ENCODE measurements at places on chromosomes 7 and 10.

- DNase-seq: no peak
These were observed 1.0 kb downstream of the LRRC17 start for GRCh38 chr7:102913826-102914225.

DNA sequence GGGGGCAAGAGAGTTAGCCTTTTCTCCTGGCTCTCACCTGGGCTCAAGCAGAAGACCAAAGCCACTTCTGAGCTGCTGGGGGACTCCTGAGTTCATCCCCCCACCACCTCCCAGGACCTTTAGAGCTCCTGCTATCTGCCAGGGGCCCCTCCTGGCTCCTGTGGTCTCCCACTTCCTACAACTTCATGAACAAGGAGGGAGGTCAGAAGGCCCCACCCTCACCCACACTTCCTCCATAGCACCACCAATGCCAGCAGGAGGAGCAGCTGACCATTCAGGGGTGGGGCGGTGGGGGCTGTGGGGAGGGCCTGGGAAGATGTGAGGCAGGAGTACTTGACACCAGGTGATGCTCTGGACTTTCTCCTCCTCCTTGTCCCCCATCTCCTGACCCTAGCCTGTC, 32.6 kb upstream of the ADCYAP1R1 start:
- no peak for DNase-seq

GRCh38 chr7:102153599-102153946, 133.1 kb upstream of the SH2B2 start:
- DNase-seq: no peak

- DNase-seq: no peak
These were observed 181.3 kb downstream of the WDR11 start for GRCh38 chr10:121032460-121032859.

- DNase-seq: no peak
These were observed 43.3 kb upstream of the MTURN start for GRCh38 chr7:30091491-30091912.

DNA sequence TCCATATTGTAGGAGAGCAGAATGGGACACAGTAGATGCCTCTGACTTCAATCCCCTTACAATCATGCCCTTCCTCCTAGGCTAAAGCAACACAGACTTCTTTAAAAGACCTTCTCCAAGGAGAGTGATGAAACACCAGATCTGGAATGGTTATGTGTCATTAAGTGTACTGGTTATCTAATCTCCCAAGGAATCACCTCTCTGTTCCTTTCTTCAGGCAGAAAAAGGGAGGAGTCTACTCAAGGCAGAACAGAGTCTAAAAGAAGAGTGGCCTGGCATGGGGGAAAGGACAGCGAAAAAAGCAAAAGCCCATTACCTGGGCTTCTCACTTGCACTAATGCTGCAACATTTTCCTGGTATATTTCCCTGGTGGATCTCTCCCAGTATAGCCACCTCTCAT, 2.9 kb downstream of the ELMO1 start:
- DNase-seq: no peak

DNA sequence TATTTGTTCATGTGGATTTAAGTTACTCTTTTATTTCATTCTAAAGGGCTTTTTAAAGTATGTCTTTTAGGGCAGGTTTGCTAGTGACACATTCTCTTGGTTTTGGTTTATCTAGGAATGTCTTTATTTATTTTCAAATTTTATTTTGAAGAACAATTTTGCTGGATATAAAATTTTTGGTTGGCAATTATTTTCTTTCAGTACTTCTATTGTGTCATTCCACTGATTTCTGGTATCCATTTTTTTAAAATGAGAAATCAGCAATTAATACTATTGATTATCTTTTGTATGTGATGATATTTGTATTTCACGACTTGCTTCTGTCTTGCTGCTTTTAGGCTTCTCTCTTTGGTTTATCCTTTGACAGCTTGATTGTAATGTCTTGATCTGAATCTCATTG, 756.3 kb downstream of the INHBA start:
- no peak for DNase-seq

DNA sequence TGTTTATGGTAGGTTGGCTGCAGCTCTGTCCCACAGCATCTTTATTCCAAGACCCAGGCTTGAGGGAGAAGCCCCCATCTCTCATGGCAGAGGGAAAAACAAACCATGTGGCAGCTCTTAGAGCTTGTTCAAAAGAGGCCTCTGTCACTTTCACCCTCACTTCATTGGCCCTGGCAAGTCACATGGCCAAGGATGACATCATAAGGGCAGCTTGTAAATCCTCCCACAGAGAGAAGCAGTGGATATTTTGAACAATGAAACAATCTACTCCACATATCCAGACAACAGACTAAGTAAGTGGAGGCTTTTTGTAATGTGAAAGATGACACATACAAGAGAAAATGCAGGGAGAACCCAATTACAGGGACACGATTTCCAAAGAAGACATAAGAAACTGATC, 108.1 kb downstream of the GRID1 start:
- DNase-seq: no peak

DNA sequence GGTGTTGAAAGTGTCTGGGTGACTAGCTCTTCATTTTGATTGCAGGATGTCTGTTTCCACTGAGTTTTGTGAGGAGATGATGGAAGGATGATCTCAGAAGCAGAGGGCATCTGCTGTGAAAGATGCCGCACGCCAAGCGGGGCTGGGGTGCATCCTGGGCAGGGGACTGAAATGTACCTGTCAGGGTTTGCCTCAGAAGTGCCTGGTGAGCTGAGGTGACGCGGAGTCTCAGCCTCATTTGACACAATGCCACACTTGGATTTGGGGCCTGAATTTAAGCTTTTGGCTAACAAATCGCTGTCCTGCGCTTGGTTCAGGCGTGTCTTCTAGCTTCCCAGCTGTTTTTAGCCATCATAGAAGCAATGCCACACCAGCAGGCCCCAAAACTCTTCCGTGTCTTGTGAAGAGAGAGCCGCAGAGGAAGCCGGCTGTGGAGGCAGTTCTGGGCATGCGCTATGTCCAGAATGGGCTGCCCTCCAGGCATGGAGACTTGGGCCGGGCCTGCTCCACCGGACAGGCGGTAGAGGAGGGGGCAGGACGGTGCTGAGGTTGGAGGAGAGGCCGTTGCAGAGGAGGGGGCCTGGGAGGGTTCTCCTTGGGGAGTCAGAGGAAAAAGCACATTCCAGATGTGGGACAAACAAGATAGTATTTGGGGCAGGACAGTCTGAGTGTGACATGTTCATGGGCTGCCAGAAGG, 31.2 kb downstream of the WDR86 start:
- no peak for DNase-seq

GRCh38 chr7:41656366-41656765, 46.5 kb downstream of the INHBA start:
- DNase-seq: no peak

DNA sequence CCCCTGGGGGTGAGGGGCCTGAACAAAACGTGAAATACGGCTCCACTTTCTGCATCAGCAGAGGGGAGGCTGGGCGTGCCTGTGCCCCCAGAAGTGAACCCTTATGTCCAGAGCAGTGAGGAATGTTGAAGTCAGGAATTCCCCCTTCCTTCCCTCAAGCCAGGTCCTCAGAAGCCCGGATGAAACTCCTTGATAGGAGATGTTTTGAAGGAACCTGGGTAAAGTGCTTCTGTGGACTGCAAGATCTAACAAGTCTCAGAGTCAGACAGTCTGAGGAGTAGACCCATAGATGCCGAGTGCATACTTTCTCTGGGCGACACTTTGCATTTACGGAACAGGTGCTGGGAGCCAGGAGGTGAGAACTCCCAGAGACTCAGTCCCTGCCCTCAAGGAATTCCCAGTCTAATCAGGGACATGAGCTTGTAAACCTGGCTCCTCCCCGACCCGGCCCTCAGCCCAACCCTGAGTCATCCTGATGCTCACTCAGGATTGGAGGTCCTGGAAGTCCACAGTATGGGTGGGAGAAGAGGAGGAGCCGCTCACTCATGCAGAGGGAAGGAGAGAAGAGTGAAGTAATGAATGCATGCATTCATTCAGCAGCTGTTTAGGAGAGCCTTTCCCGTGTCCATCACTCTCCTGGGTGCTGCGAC, 179.5 kb upstream of the ITGB1 start:
- DNase-seq: no peak

GRCh38 chr10:1377231-1377630, 321.0 kb downstream of the WDR37 start:
- no peak for DNase-seq

- DNase-seq: no peak
These were observed 12.1 kb upstream of the GRIFIN start for GRCh38 chr7:2488272-2488645.

- DNase-seq: no peak
These were observed 182.8 kb upstream of the PHYHIPL start for GRCh38 chr10:58993480-58994221.

DNA sequence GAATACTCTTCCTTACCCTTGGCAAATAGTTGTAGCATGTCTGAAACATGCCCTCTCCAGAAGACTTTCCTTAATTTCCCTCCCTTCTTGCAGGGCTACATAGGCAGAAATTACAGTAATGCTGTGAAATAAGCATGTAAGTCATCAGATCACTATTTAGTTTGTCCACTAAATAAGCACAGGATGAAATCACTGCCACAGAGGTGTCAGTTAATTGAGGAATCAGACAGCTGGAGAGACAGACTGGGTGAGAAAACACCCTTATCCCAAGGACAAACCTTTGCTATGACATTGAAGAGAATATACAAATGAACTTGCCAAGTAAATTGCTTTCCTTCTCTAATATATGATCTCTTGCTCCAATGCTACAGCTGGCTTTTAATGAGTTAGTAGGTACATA, 129.3 kb downstream of the CHRM2 start:
- DNase-seq: no peak

All from NCI-H1105 (cell line).